ENCODE measurements at places on chromosomes 7 and 10. TPM values are rescaled to one million over a fixed set of nuclear protein-coding genes. Genes with fewer than 3 reads are reported as not detected.
A peak's percentile ranks its signal among the peaks of the same experiment; 100 is the strongest.

DNA sequence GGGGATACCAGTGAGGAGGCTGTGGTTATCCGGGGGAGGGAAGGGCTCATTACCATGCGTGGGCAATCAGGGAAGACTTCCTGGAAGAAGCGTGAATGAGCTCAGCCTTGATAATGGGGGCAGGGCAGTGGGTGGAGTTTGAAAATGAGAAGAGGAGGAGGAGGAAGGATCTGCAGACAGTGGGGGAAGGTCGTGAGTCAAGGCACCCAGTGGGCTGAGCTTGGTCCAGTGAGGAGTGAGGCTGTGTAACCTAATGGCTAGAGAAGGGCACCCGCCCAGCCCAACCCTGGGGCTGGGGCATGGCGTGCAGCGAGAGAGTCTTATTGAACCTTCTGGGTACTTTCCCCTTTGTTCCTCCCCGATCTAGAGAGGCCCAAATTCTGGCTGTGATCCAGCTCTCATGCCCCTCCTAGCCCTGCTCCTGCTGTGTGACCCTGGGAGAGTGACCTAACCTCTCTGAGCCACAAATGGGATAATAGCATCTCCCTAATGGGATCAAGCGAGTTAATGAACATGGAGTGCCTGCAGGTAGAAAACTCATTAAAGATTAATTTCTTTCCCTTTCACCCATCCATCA, 31.5 kb downstream of the CLIP2 start:
- no peak for DNase-seq

DNA sequence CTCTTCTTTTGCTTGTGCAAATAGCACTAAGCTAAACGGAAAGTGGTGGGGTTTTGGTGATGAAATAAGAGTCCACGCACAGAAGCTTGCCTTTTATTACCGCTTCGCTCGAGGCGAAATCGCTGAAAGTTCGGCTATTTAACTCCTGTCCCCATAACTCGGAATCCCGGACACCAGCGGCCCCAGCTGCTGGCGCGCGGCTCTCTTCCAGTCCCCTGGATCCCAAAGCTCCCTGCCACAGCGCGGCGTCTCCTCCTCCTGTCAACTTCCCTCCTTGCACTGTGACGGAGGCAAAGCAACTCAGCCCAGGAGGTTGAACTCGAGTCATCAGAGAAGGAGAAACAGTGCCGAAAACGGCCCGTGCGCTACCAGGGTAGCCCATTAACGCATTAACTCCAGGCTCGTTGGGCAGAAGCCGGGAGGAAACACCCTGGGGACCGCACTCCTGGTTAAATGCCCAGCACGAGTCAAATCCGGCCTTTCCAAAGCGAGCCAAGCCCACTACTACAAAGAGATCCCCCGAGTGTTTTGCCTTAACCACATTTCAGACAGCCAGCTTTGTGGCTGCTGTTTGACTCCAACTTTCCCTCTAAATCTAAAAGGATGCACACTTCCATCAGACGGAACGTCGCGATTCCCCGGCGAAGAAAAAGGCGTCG, 1.3 kb downstream of the SEMA3D start:
- DNase-seq = peak; percentile 67

DNA sequence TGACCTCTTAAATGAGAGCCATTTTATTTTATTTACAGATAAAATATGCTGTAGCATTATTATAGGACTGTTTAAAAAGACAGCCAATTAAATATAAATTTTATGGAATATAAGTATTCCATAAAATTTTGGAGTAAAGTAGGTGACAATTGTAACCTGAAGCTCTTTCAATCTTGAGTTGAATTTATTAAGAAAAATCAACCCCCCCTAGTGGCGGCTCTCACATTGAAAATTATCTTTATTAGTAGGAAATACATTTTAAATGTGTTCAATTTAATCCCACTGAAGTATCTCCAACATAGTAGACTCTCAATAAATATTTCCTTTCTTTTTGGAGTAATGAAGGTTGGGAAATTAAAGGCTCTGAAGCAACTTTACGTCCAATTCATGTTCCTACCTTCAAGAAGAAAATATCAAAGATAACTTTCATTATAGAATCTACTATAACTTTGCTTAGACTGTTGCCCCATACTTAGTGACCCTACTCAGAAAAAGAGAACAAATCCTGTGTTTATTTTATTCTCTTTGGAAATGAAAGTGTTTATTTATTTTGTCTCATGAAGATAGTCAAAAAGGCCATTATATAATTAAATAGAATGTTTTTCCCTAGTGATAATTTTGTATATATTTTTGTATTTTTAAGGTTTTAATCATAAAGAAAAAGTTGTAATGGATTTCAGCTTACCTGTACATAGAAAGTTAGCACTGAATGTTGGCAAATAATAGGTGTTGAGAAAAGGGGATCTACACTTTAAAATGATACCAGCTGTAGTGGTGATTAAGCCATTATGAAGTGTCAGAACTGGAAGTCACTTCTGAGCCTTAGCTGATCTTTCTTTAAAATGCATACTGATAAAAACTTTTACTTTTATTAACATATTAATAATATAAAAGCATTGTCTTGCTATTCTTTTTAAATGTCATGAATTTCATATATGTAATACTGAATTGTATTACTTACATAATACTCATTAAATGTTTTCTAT, 3.3 kb downstream of the AHR start:
- peak; percentile 41 for DNase-seq

- DNase-seq = no peak
Measured at GRCh38 chr7:111018960-111019736, 71.8 kb upstream of the LRRN3 start.

- DNase-seq = no peak
Measured at GRCh38 chr7:75657866-75658265, 80.9 kb downstream of the HIP1 start.

DNA sequence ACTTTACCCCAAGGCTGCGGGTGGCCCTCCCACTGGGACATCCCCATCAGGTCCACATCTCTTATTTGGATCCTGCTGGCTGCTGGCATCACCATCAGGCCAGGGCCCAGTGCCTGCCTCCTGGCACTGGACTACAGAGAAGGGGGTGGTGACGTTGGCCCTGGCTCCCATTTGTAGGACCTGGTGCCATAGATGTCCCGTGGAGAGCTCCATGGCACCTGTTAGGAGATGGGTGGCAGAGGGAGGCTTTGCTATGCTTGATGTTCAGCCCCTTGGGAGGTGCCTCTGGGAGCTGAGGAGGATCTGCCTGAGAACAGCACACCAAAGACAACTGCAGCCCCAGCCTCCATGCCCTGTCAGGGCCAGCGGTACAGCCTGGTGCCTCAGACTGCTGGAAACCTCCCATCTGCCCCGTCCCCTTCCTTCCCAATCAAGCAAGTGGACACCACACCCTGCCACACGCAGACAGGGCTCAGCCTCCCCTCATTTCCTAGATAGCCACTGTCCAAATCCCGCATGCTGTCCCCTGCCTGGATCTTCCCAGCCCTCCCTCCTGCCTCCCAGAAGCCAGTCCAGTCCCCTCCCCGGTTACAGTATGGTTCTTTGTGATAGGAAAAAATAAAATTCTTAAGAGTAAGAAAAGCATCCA, 230.0 kb upstream of the GRB10 start:
- no peak for DNase-seq

- no peak for DNase-seq
Measured at GRCh38 chr10:100114976-100115770, 33.5 kb upstream of the CPN1 start.

DNA sequence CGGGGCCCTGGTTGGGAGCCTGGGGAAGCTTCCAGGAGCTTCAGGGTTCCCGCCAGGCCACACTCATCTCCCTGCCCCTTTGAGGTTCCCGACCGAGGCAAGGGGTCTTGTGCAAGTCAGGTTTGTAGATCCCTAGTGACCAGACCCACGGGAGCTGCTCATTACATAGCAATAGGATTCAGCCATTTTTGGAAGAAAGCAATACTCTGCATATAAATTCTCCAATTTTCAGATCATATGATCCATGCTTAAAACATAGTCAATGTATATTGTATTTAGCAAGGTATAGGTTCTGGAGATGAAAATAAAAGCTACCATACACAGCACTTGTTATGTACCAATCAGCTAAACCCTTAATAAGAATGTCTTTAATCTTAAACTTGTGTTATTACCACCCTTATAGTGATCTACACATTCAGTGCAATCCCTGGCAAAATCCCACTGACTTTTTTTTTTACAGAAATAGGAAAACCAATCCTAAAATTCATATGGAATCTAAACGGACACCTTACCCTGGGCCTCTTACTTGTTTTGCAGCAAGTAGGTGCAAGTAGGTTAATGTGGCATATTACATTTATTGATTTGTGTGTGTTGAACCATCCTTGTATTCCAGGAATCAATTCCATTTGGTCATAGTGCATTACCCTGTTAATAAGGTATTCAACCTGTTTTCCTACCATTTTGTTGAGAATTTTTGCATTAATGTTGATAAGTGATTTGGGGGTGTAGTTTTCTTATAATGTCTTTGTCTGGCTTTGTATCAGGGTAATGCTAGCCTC, 13.8 kb upstream of the FKBP9 start:
- DNase-seq = no peak

GRCh38 chr10:116718058-116718457, 24.3 kb downstream of the HSPA12A start:
- DNase-seq = no peak

- no peak for DNase-seq
Measured at GRCh38 chr10:91589658-91590035, 43.2 kb downstream of the PPP1R3C start.

GRCh38 chr7:117130262-117130661, 177.0 kb downstream of the ST7 start:
- DNase-seq = no peak

GRCh38 chr10:84328418-84329195, at the start of gene CCSER2:
Gene CCSER2 (plus strand): TSS chr10:84328589. CDS start chr10:84371053, 42,464 bp downstream.
- DNase-seq = peak; percentile 99

DNA sequence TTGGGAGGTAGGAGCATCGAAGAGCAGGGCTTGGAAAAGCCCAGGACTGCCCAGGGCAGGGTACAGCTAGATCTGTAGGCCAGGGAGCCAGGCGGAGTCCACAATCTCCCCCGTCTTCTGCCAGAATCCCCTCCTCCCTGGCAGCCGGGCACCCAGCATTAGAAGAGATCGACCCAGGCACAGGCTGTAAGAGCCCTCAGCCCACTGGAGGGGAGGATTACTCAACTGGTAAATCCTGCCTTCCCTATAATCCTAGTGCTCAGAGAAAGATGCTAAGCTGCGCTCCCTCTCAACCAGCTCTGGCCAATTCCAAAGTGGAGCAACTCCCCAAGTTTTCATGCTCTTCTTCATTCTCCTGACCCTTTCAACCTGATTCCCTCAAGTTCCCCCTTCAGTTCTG, 3.2 kb downstream of the SPOCK2 start:
- no peak for DNase-seq

DNA sequence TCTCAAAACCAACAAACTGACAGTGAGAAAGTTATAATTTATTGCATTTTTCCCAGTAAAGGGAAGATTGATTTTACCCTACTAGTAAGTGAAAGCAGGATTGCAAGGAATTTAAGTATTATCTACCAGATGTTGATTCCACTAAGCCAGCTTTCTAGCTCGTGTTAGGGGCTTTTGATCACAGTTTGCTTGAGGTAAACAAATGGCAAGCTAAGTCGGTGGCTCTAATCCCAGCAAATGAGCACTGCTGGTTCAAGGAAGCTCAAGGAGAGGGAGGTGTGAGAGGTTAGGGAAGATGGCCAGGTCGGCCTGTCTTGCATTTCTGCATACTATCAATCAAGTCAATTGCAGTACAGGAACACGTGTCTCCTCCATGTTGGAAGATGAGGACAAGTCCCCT, 448.7 kb upstream of the POM121L12 start:
- no peak for DNase-seq

DNA sequence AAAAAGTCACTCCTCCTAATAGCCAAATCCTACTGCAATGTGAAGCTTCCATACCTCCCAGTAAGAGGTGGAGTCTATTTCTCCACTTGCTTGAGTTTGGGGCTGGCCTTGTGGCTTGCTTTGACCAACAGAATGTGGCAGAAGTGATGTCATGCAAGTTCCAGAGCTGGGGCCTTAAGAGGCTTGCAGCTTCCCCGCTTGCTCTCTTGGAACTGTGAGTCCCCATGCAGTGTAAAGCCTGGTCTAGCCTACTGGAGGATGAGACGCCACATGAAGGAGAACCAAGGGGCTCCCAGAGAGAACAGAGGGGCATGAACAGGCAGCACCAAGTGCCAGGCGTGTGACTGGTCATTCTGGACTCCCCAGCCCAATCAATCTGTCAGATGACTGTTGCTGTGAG, 58.6 kb upstream of the OPALIN start:
- DNase-seq = no peak

- no peak for DNase-seq
Measured at GRCh38 chr10:108688314-108688713, 1235.0 kb downstream of the XPNPEP1 start.

The DLG5 gene
- 45.4 TPM for total RNA-seq

The FOXP2 gene
- 28.2 TPM for total RNA-seq

The ERVW-1 gene
- not detected for total RNA-seq

The TMEM213 gene
- total RNA-seq = not detected

The NUDT13 gene
- 1.9 TPM for total RNA-seq

All from thyroid gland (tissue), 4 donors.